ENCODE measurements at places on chromosomes 6 and 20. TPM values are rescaled to one million over a fixed set of nuclear protein-coding genes. Genes with fewer than 3 reads are reported as not detected.

DNA sequence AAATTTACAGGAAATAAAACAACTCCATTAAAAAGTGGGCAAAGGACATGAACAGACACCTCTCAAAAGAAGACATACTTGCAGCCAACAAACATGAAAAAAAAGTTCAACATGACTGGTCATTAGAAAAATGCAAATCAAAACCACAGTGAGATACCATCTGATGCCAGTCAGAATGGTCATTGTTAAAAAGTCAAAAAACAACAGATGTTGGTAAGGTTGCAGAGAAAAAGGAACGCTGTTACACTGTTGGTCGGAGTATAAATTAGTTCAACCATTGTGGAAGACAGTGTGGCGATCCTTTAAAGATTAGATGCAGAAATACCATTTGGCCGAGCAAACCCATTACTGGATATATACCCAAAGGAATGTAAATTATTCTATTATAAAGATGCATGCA is 858.0 kb upstream of the FLRT3 start:
- DNase-seq, result no peak

- DNase-seq, result no peak
Measured at GRCh38 chr6:142207265-142207877, 60.3 kb downstream of the VTA1 start.

GRCh38 chr6:165834613-165835259 is 171.7 kb upstream of the PDE10A start:
- no peak for DNase-seq

- DNase-seq, result no peak
Measured at GRCh38 chr20:48457193-48458002, 370.4 kb downstream of the PREX1 start.

GRCh38 chr6:1825277-1825676 is 215.6 kb downstream of the FOXC1 start:
- DNase-seq, result no peak

DNA sequence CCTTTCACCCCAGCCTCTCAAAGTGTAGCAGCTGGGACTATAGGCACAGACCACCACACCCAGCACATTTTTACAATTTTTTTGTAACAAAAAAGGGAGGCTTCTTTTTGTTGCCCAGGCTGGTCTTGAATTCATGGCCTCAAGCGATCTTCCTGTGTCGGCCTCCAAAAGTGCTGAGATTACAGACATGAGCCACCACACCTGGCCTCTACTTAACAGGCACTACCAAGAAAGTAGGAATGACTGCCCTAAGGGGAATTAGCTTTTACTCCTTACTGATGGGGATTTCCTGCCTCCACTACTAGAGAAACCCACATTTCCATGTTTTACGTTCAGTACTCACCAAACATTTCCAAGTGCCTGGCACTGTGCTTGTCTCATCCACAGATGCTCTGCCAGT is 109.6 kb downstream of the CARMIL1 start:
- no peak for DNase-seq

- DNase-seq, result no peak
Measured at GRCh38 chr6:156068881-156069280, 613.2 kb upstream of the NOX3 start.

DNA sequence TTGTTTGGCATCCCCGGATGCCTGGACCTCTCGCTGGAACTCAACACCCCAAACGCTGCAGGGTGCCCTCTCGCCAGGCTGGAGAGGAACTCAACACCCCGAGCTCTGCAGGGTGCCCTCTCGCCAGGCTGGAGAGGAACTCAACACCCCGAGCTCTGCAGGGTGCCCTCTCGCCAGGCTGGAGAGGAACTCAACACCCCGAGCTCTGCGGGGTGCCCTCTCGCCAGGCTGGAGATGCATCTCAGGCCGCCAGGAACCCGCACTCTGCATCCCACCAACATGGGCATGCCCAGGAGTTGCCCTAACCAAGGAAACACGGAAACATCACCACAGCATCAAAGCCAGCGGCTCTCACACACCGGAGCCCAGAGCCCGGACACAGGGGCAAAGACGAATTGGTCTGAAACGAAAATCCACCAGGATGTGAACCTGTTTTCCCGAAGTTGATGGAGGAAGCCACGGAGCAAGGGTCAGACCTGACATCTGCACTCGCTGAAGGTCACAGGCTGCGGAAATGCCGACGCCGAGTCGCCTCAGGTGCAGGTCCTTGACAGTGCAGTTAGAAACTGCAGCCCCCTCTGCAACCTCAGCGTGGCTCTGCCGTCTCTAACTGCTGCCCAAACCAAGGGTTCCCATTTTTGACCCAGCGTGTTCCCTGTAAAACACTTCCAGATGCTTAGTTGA is 37.5 kb downstream of the DLL1 start:
- no peak for DNase-seq

DNA sequence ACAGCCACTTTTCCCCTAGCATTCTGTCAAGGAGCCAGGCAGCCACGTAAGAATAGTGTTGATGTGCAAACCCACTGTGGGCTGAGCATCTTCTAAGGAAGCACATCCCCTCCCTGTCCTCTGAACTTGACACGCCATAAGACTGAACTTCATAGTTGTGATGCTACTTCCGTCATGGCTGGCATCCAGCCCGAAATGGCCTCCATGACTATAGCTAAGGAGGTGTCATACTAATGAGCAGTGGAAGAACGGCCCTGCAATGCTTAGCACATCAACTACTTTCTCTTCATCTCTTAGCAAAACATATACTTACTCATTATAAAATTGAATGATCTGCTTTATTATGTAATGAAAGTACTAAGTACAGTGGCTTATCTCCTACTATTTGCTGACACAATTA is 110.2 kb downstream of the GJA10 start:
- DNase-seq, result no peak

DNA sequence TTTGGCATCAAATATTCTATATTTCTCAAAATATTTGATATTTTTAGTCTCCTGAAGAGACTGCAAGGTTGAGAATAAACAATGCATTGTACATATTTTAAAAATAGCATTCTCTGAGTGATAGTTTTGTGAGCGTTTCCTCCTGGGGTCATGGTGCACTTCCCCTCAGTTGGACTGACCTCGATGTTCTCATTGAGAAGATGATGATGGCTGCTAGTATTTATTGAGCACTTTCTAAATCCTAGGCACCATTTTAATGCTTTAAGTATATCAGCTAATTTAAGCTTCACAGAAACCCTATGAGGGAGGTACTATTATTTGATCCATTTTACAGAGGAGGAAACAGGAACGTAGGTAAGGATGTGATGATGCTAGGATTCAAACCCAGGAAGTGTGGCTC is 18.2 kb downstream of the DSE start:
- DNase-seq, result no peak

GRCh38 chr6:15484140-15484539 is 178.7 kb downstream of the DTNBP1 start:
- DNase-seq, result no peak

GRCh38 chr20:5001174-5002076 is at the start of gene SLC23A2:
Gene SLC23A2, minus strand, starts transcription at chr20:5001510. Its CDS starts 68,948 bp downstream, at chr20:4932562.
- no peak for DNase-seq

DNA sequence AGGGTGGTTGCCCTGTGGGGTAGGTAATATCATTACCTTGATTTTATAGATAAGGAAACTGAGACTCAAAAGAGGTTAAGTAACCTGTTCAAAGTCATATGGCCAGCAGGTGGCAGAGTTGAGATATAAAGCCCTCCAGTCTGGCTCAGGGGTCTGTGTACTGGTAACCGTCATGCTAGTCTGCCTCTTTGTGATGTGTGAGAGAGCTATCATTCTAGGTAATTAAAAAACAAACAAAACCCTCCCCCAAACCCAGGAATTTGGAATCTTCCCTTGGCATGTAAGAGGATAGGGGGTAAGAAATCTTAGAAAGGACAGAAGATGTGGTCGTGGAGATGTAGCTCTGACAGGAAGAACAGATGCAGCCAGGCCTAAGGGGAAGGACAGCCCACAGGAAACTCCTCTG is 206.0 kb downstream of the CDC5L start:
- DNase-seq, result peak; percentile 49

- DNase-seq, result no peak
Measured at GRCh38 chr6:163643866-163644265, 229.3 kb downstream of the QKI start.

DNA sequence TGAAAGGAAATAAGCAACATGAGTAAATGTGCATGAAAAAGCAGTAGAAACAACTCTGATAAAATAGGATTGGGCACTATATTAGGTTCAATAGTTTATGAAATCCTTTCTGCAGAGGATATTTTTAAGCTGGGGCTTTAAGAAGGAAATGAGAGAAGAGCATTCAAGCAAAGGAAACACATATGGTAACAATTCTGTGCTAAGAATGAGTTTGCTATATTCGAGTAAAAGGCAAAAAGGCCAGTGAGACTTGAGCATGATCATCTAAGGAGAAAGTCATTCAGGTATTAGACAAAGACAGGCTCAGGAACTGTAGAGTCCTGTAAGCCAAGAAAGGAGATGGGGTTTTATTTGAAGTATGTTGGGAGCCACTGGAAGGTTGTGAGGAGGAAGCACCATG is 387.1 kb upstream of the FLRT3 start:
- DNase-seq, result no peak

DNA sequence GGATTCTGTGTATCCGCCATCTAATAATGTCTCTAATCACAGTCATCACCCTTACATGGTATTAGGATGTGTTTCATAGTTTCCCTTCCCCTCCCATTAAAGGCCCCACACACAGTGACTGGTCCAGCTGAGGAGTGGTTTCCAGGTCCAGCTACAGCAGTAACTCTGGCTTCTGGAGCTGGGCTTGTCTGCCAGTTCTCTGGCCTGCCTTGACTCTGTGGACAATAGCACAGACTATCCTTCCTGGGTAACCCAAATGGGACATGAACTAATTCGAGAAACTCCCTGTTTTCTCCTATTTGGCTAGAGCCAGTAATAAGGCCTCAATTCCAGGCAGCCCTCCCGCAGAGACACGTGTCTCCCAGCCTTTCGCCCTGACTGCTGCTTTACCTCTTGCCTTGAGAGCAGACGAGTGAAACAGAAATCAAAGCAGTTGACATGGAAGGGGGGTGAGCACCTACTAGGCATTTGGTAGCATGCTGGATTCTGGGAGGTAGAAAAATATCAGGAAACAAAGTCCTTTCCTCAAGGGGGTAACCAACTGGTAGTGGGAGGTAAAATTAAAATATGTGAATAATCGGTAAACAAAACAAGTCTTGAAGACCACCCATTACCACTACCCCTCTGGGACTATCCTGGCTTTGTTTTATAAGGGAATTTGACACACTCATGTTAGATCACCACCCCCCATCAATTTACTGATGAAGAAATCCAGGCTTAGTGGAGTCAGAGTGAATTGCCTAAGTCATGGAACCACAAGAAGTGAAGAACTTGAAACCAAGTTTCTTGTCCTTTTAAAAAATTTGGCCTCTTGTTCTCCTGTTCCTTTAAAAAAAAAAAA is 1.2 kb downstream of the TRAF3IP2 start:
- DNase-seq, result no peak

DNA sequence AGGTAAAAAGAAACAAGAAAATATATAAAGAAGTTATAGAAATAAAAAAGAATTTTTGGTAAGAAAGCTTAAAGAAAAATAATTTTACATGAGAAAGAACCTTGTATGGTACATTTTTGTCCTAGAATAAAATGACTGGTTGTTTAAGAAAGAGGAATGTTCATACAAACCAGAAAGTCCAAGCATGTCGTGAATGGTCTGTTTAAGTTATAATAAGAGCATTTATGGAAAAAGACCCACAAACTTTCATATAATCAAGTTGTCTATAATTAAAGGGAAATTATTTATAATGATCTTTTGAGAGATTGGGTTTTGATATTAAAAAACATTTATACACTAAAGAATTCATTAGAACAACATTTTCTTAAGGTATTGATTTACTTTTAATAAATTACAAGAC is 27.8 kb upstream of the FAM110A start:
- no peak for DNase-seq

- DNase-seq, result no peak
Measured at GRCh38 chr20:17083738-17084137, 143.1 kb upstream of the PCSK2 start.

GRCh38 chr6:128161263-128161662 is 260.4 kb upstream of the THEMIS start:
- DNase-seq, result no peak

- no peak for DNase-seq
Measured at GRCh38 chr20:39270837-39271604, 308.9 kb downstream of the DHX35 start.

- DNase-seq, result no peak
Measured at GRCh38 chr6:13725570-13725969, 13.9 kb upstream of the RANBP9 start.

- no peak for DNase-seq
Measured at GRCh38 chr6:167731216-167731615, 95.5 kb upstream of the AFDN start.

DNA sequence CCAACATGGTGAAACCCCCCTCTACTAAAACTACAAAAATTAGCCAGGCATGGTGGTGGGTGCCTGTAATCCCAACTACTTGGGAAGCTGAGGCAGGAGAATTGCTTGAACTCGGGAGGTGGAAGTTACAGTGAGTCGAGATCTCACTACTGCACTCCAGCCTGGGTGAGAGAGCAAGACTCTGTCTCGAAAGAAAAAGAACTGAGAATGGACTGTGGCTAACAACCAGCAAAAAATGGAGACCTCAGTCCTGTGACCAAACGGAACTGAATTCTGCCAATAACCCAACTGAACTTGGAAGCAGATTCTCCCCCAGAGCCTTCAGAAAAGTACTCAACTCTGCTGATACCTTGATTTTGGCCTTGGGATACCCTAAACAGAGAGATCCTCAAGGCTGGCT is 604.5 kb downstream of the DOK5 start:
- no peak for DNase-seq

- DNase-seq, result no peak
Measured at GRCh38 chr20:18754030-18754652, 59.4 kb upstream of the SCP2D1 start.

- no peak for DNase-seq
Measured at GRCh38 chr6:14790976-14791375, 454.9 kb upstream of the JARID2 start.

- DNase-seq, result no peak
Measured at GRCh38 chr6:161434921-161435747, 161.3 kb upstream of the AGPAT4 start.

- DNase-seq, result no peak
Measured at GRCh38 chr6:106866875-106867658, 107.5 kb downstream of the CD24 start.

DNA sequence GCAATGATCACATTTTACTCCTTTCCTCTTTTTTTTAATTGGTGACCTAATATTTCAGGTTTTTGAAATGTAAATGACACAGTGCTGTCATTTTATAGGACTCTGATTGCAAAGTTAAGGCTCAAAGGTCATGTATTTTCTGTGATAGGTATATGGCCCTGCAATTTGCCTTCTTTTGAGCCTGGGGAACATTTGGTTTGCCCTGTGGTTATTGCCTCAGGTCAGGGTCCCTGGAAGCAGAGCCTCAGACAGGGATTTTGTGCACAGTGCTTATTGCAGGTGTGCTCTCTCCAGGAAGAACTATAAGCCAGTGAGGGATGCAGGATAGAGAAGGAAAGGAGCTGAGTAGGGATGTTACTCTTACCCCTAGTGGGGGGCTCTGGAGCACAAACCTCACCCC is 229.3 kb upstream of the ECI2 start:
- DNase-seq, result no peak

SNAP25 gene
- 4.8 TPM for total RNA-seq

EFCAB8 gene
- 0.51 TPM for total RNA-seq

SAPCD1 gene
- total RNA-seq, result 11.6 TPM

EYA2 gene
- 10.2 TPM for total RNA-seq

FOXA2 gene
- total RNA-seq, result not detected

PCSK2 gene
- 0.29 TPM for total RNA-seq

WFDC10B gene
- total RNA-seq, result not detected

SEMG1 gene
- not detected for total RNA-seq

RAET1E gene
- total RNA-seq, result not detected

ELOVL4 gene
- 3.6 TPM for total RNA-seq

PERP gene
- total RNA-seq, result 55.6 TPM

SMLR1 gene
- not detected for total RNA-seq
